Activated naive CD8-positive, alpha-beta T cell treated with anti-CD3 and anti-CD28 coated beads, Interleukin-2, amount 10 ng/mL, durations not matched to agents 7 days and 5 days (primary cell): ENCODE measurements at places on chromosomes 2 and 18.

- no peak for DNase-seq
Measured at GRCh38 chr18:50472941-50473340, 86.9 kb upstream of the MAPK4 start.

DNA sequence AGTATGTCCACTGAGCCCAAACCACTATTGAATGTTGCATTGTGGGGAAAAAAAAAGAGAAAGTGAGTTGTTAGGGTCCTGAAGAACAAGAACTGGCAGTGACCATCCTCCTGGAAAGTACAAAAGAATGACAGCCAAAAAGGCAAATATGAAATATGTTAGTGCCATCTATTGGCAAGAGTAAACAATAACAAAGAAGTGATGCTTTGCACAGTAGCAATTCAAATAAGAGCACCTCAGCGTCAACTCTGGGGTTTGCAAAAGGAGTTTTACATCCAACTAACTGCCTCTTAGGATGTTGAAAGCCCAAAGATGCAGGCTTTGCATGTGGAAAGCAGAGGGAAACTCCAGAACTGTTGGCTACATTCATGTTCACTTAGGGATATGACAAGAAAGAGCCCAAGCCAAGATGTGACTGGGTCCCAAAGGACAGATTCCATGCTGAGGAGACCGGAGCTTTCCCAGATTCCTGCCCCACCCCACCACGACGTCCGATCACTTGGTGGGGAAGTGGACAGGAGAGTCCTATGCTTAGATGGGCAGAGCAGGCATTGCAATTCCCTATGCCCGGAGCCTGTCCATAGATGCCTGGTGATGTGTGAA lies 15.6 kb downstream of the TRABD2A start:
- no peak for DNase-seq

DNA sequence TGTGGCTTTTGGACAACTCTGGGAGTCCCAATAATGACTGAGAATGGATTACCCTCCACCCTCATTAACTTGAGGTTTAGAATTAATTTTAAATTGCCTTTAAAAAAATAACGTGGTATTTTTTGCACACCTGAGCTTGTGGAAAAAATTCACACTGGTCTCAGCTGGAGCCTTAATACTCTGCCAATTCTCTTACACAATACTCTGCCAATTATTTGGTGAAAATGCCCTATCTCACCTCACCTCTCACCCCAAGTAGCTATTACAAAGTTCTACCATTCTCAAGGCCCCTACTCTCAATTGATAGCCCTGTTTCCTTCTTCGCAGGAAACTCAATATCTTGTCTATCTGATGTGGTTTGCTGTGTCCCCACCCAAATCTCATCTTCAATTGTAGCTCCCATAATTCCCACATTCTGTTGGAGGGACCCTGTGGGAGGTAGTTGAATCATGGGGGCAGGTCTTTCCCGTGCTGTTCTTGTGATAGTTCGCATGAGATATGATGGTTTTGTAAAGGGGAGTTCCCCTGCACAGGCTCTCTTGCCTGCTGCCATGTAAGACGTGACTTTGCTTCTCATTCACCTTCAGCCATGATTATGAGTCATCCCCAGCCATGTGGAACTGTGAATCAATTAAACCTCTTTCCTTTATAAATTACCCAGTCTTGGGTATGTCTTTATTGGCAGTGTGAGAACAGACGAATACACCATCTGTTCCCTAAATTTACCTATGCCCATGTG lies 27.4 kb upstream of the C2orf69 start:
- DNase-seq: no peak

DNA sequence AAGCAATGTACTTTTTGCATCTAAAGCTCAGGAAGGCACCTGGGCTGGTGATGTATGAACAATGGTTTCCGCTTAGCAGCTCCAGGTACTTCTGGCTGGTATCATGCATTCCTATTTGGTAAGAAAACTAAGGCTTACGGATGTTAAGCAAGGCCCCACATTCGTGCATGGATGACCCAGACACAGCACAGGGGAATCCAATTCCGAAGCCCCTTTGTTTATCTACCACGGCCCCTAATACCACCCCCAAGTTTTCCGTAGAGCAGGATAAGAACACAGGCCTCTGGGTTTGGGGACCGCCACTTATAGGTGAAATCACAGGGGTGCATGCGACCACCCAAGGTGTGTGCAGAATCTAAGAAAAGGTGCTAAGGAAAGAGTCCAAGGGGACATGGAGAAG lies 192.1 kb upstream of the ID2 start:
- no peak for DNase-seq

DNA sequence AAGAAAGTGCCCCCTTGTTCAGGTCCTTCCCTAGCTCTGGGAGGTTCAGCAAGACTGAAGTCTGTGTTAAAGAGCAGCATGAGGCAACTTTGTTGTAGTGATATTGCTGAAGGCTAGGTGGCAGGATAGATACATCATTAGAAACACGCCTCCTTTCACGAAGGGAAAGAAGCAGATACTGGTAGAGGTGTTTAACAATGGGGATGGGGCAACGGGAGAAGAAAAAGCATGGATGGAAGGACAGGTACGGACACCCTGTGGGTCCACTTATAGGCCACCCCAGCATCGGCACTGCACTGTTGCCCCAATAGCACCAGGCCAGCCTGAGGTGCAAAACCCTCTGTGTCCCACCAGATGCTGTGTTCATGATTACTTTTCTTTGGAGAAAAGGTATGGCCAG lies 3.5 kb upstream of the IGFBP5 start:
- no peak for DNase-seq

- DNase-seq: no peak
Measured at GRCh38 chr2:46383784-46384456, 86.7 kb downstream of the EPAS1 start.

DNA sequence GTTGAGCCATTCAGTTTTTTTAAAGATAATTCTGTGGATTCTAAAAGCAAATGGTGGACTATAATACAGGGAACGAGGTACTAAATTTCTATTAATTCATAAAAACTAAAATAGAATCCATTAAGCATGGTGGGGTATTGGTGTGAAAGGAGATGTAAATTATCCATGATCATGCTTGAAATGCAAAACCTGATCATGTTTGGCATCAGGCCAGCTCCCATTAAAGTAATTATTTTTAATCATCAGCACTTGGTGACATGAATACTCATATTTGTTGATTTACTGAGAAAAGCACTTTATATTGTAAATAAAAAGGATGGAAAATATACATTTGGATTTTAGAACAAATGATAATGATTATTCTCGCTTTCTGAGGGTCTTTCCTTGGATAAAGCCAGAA lies 232.3 kb upstream of the MEIS1 start:
- DNase-seq: no peak

- DNase-seq: no peak
Measured at GRCh38 chr2:194166818-194167217, 1490.2 kb upstream of the SLC39A10 start.

DNA sequence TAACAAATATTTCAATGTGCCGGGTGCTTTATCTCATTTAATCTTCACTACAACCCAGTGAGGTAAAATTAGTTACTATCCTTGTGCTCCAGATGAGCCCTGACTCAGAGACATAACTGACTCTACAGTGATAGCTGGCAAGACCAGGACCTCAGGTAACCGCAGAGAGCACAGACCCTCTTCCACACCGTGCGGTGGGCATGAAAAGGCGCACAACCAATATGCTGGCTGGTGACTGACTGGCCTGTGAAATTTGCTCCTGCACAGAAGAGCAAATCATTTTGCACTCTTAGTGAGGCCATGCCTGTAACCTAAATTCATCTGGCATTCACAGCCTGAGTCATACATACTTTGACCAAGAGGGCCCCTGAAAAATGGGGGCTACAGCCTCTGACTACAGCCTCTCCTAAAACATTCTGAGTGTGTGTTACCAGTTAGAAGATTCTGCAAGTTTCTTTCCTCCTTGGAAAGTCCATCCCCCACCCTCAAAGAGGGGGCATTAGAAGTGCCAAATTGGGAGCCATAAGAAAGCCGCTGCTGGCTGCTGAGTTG lies 22.4 kb upstream of the MSGN1 start:
- no peak for DNase-seq

- DNase-seq: no peak
Measured at GRCh38 chr2:173511357-173511756, 156.7 kb downstream of the CDCA7 start.

GRCh38 chr18:24976502-24976901 lies 375.5 kb downstream of the ZNF521 start:
- no peak for DNase-seq

DNA sequence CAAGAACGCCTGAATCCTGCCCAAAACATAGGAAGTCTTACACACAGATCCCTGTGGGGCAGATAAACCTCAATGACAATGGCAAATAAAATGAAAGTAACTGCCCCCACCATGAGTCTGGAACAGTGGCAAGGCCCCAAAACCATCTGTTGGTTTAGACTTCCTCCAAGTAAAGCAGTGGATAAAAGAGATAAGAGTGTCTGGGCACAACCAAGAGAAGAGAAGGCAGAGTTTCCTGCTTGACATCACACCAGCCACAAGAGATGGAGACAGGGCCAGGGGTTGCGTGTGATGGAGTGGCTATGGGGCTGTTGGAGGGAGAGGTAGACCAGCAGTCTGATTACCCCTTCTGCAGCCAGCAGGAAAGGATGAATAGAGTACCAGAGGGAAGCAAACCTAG lies 212.1 kb upstream of the POU3F3 start:
- no peak for DNase-seq

DNA sequence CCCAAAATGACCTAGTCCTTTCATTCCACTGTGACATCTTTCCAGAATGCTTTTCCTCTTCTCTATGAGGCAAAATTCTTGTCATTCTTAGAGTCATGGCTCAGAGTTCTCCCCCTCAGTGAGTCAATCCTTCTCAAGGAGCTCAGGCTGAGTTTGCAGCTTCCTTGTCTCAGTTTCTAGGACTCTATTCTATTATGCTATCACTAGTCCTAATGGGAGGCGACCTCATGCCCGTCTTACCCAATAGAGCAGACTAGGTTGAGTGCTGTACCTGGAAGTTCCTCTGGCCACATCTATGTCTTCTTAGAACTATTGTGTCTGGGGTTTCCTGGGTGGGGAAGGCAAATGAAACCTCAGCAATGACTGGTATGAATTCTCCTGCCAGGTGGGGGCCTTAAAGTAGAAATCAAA lies 51.5 kb downstream of the HAUS1 start:
- no peak for DNase-seq

GRCh38 chr2:20194097-20195015 lies 30.6 kb downstream of the SDC1 start:
- DNase-seq: no peak

- no peak for DNase-seq
Measured at GRCh38 chr2:129276978-129277584, 702.4 kb upstream of the RAB6C start.

- no peak for DNase-seq
Measured at GRCh38 chr2:105739426-105739825, 5.3 kb upstream of the NCK2 start.

DNA sequence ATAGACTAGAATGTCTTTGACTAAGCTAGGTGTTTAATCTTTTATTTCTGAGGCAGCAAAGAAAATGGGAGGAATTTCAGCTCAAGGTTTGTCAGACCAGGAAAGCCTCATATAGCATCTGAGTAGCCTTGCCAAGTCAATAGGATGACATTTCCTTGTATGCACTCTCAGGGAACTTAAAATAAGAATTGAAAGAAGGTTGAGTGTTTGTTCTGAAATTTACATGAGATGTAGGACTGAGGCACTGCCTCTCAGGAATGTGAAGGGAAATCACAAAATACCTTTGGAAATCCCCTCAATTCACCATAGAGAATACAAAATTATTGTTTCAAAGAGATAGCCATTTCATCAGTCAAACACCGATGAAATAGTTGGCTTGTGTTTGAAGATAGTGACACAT lies 392.0 kb upstream of the NRP2 start:
- no peak for DNase-seq

- no peak for DNase-seq
Measured at GRCh38 chr2:205133544-205133943, 548.8 kb upstream of the NRP2 start.

- no peak for DNase-seq
Measured at GRCh38 chr2:467543-467891, 179.6 kb upstream of the ALKAL2 start.

DNA sequence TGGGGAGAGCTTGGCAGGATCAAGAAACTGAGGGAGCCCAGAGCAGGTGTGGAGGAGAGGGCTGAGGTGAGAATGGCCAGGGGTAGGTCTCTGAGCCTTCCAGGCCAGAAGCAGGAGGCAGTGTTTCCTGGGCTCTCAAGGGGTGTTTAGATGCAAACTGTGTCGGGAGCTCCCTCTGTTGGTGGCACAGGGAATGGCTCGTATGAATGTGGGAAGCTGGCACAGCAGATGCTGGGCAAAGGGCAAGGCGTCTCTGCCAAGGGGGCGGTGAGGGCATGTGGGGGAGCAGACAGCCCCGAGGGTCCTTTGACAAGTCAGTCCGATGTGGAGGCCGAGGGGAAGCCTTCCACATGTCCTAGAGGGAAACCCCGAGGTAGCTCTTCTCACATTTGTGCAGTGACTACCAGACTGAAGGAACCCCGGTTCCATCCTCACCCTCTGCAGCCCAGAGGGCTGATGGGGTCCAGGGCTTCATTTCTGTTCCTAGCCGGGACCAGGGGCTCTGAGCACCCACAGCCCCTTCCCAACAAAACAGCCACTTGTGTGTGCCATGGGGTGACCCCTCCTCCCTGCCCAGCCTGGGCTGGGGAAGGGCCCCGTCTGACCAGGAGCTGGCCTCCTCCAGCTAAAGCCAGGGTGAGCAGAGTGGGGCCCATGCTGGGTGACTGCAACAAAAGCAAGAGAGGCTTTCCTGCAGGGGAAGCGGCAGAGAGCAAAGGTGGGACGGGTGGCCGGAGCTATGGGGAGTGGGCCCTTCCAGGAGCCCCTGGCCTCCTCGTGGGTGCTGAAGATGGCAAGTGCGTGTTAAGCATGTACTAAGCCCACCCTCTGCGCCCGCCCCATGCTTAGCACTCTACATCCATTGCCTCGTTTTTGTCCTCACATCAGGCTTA lies 103.4 kb downstream of the SEPTIN10 start:
- DNase-seq: peak; percentile 77

GRCh38 chr2:7905756-7906155 lies 776.1 kb upstream of the ID2 start:
- no peak for DNase-seq

- no peak for DNase-seq
Measured at GRCh38 chr2:54529935-54530334, 73.8 kb downstream of the SPTBN1 start.

DNA sequence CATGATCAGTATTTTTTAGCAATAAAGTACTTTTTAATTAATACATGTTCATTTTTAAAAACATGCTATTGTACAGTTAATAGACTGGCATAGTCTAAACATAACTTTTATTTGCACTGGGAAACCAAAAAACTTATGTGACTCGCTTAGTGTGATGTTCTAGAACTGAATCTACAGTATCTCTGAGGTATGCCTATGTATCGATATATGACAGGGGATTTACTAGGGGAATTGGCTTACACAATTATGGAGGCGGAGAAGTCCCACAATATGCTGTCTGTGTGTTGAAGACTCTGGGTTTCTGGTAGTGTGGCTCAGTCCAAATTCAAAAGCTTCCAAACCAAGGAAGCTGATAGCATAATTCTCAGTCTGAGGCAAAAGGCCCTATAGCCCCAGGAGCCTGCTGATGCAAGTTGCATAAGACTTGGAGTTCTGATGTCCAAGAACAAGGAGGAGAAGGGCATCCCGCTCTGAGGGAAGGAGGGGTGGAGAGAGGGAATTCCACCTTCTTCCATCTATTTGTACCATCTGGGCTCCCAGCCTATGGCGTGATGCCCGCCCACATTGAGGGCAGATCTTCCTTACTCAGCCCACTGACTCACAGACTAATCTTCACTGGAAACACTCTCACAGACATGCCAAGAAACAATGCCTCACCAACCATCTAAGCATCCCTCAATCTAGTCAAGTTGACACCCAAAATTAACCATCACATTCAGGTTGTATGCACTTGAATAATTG lies 27.5 kb downstream of the ZNF638 start:
- DNase-seq: no peak

- DNase-seq: no peak
Measured at GRCh38 chr18:11901826-11902438, 6.2 kb downstream of the MPPE1 start.
